GM23338 (cell line): ENCODE measurements at places on chromosomes 11 and 22. TPM values are rescaled to one million over a fixed set of nuclear protein-coding genes. Genes with fewer than 3 reads are reported as not detected.

The F2 gene
- 0.21 TPM in 1 of 2 replicates, not detected in the other for total RNA-seq

The CNGA4 gene
- not detected in 2 replicates for total RNA-seq

The GAB4 gene
- total RNA-seq = 1.5 and 2.7 TPM in 2 replicates

The PRG3 gene
- total RNA-seq = not detected in 2 replicates

The CCDC81 gene
- total RNA-seq = 0.43 and 4.3 TPM in 2 replicates

The LIF gene
- total RNA-seq = 3.6 and 5.9 TPM in 2 replicates

The OR52E8 gene
- 0.21 TPM in 1 of 2 replicates, not detected in the other for total RNA-seq

The OLFML1 gene
- total RNA-seq = not detected in 2 replicates

The ROBO4 gene
- total RNA-seq = not detected in 2 replicates

- no peaks in the 10 kb centered on the region for H3K27me3 ChIP-seq
- H3K27ac ChIP-seq = no peak overlapping the region
- 0 out of 2 replicates have a peak, but pooled peaks cover 5% of the 10 kb centered on the region for H3K4me1 ChIP-seq
- no peak overlapping the region for H3K4me3 ChIP-seq
Observed at GRCh38 chr11:32594272-32594671, 10.6 kb downstream of the EIF3M start.

- peaks cover 37% of the 10 kb centered on the region for H3K4me1 ChIP-seq
- no peak for DNase-seq
- no peaks in the 10 kb centered on the region for H3K27me3 ChIP-seq
- no peak overlapping the region for H3K4me3 ChIP-seq
- no peak overlapping the region for H3K27ac ChIP-seq
Observed at GRCh38 chr11:12810568-12810894, 136.3 kb downstream of the TEAD1 start.

GRCh38 chr11:61066645-61067044, 35.6 kb upstream of the CD5 start:
- no peaks in the 10 kb centered on the region for H3K36me3 ChIP-seq
- no peaks in the 10 kb centered on the region for H3K4me1 ChIP-seq
- H3K4me3 ChIP-seq = no peak overlapping the region
- no peak for DNase-seq

- DNase-seq = peak; percentile 73
- H3K27ac ChIP-seq = no peak within 1 kb of the TSS; the same call in 1 of the 2 replicates
- peak within 1 kb of the TSS; percentile 88 for H3K4me3 ChIP-seq
- H3K36me3 ChIP-seq = no peaks in the 10 kb centered on the region
Observed at GRCh38 chr11:46918083-46918787, at the start of gene LRP4. Gene LRP4, minus strand, starts transcription at chr11:46918550. Its CDS starts 171 bp downstream, at chr11:46918379.

DNA sequence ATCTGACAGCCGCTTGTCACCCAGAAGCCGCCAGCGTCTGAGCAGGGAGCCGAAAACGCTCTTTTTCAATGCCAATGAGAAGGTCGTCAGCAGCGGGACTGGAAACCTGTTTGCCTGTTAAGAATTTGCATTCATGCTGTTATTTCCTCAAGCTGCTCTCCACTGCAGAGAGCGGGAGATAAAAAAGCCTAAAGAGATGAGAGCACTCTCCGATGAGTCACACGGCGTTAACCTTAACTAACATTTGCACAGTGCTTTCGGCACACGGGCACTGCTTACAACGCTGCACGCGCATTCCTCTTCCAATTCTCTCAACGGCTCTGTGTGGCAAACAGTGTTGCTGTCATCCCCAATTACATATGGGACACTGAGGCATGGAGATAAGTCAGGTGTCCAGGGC, 40.0 kb upstream of the RTL6 start:
- H3K27me3 ChIP-seq = no peaks in the 10 kb centered on the region
- no peak for DNase-seq
- H3K4me3 ChIP-seq = no peak overlapping the region

DNA sequence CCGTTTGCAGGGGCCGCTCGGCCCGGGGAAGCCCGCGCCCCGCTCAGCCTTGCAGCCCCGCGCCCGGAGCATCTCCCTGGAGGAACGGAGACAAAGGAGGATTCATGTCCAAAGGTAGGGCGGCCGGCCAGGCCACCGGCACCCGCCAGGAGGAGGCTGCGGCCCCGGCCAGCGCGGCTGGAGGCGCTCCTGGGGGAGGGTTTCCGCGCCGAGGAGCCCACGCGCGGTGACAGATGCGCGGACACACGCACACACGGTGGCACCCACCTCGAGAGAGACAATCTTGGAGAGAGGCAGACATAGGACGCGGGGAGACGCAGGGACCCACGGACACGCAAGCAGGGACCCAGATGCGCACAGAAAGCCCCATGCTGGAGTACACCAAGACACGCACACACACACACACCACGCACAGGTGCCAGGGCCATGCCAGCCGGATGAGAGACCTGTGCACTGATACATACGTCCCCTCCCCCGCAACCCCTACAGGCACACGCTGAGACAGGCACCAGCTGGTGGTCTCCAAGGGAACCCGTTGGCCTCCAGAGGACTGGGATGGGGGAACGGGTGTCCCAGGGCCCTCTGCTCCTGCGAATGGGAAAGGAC, 7.8 kb downstream of the SEPTIN3 start:
- H3K36me3 ChIP-seq = no peaks in the 10 kb centered on the region
- peak overlapping the region; percentile 80 for H3K4me3 ChIP-seq
- peaks cover 15% of the 10 kb centered on the region for H3K4me1 ChIP-seq
- peak; percentile 72 for DNase-seq
- peaks cover 37% of the 10 kb centered on the region for H3K27me3 ChIP-seq

DNA sequence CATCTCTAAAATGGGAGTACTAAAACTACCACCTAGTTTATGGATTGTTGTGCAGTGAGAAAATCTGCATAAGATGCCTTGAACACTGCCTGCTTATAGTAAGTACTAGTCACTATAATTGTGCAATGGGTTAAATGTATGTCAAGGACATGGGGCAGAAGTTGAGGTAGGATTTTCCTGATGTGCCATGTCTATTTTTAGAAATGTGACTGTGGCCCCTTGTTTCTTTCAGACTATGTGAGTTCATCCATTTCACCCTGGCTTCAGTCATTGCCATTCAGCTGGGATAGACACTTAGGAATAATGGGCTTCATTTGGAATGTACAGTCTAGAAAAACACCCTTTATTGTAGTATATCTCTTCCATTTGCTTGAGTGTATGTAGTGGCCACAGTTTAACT, 51.4 kb downstream of the BDNF start:
- H3K4me1 ChIP-seq = peaks cover 24% of the 10 kb centered on the region
- H3K27ac ChIP-seq = no peak overlapping the region
- no peak overlapping the region for H3K4me3 ChIP-seq
- no peaks in the 10 kb centered on the region for H3K36me3 ChIP-seq
- no peak for DNase-seq

- no peaks in the 10 kb centered on the region for H3K36me3 ChIP-seq
- no peak overlapping the region for H3K4me3 ChIP-seq
- no peaks in the 10 kb centered on the region for H3K4me1 ChIP-seq
- no peak overlapping the region for H3K27ac ChIP-seq
- H3K27me3 ChIP-seq = no peaks in the 10 kb centered on the region
- DNase-seq = no peak
Observed at GRCh38 chr11:9951807-9952206, 287.9 kb downstream of the SWAP70 start.

- no peak overlapping the region for H3K4me3 ChIP-seq
- H3K27me3 ChIP-seq = no peaks in the 10 kb centered on the region
- no peak overlapping the region for H3K27ac ChIP-seq
- H3K4me1 ChIP-seq = no peaks in the 10 kb centered on the region; the same call in 1 of the 2 replicates
- DNase-seq = no peak
Observed at GRCh38 chr11:61779666-61780525, 12.5 kb downstream of the TMEM258 start.

DNA sequence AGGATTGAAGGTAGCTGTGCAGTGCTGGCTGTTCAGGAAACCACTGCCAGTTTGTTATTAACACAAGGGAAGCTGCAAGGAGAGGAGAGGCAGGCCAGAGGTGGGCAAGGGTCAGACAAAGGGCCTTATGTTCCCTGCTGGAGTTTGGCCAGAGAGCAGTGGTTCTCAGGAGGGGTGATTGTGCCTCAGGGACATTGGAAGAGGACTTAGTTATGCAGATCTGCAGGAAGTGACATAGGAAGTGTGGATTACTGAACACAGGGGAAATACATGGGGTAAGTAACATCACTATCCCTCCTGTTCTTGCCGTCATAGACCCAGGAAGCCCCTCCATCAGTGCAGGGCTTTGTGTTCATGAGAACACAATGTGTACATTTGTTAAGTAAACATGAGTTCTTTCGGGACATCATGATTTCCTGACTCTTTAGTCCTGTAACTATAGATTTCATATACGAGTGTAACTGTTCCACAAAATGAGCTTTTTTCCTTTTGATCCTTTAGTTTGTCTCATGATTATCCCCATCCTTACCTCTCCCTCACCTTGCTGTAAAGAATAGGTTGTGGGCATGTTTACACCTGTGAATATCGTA, 5.9 kb downstream of the SRRD start:
- no peak overlapping the region for H3K4me3 ChIP-seq
- peaks cover 3% of the 10 kb centered on the region; the same call in 1 of the 2 replicates for H3K4me1 ChIP-seq
- no peaks in the 10 kb centered on the region for H3K27me3 ChIP-seq

DNA sequence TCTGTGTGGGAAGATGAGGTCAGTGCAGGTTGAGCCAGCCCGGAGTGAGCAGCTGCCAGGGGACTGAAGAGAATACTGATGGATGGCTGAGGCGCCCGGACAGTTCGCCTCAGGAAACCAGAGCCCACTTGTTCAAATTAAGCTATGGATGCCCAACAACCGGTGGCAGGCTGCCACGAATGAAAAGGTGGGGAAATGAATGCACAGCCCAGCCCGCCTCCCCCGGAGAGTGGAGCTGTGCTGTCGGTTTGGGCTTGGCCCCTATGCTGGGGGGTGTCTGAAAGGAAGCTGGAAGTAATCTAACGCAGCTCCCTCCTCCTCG, 21.9 kb downstream of the HSPA8 start:
- no peak overlapping the region for H3K4me3 ChIP-seq
- DNase-seq = no peak
- no peaks in the 10 kb centered on the region for H3K27me3 ChIP-seq
- no peaks in the 10 kb centered on the region for H3K4me1 ChIP-seq
- H3K27ac ChIP-seq = no peak overlapping the region

DNA sequence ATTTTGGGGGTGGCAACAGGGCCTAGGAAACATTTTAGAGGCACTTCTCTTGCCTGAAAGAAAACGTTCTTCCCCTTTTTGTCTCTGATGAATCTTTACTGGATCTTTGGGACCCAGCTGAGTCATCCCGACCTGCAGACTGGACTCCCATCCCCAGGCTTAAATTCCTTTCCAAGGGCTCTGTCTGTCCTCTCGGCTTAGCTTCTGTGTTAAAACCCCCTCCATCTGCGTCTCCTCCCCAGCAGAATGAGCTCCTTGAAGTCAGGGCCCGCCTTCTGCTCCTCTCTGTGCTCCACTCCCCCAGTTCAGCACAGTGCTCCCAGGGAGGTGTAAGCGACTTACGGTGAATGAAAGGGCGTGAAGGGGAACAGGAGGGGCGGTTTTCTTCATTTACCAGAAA, 895 bp upstream of the DAGLA start:
- H3K36me3 ChIP-seq = no peaks in the 10 kb centered on the region
- no peaks in the 10 kb centered on the region; the same call in 1 of the 2 replicates for H3K4me1 ChIP-seq
- peaks cover 12% of the 10 kb centered on the region for H3K27me3 ChIP-seq
- DNase-seq = no peak

GRCh38 chr11:131481303-131481702, 110.9 kb downstream of the NTM start:
- no peak for DNase-seq
- H3K27me3 ChIP-seq = no peaks in the 10 kb centered on the region
- no peak overlapping the region for H3K27ac ChIP-seq
- no peaks in the 10 kb centered on the region for H3K36me3 ChIP-seq
- H3K4me1 ChIP-seq = no peaks in the 10 kb centered on the region

GRCh38 chr11:90601261-90601660, 378.4 kb upstream of the CHORDC1 start:
- H3K27ac ChIP-seq = no peak overlapping the region
- no peaks in the 10 kb centered on the region for H3K4me1 ChIP-seq
- no peaks in the 10 kb centered on the region for H3K36me3 ChIP-seq
- no peak overlapping the region for H3K4me3 ChIP-seq
- no peak for DNase-seq
- no peaks in the 10 kb centered on the region for H3K27me3 ChIP-seq

DNA sequence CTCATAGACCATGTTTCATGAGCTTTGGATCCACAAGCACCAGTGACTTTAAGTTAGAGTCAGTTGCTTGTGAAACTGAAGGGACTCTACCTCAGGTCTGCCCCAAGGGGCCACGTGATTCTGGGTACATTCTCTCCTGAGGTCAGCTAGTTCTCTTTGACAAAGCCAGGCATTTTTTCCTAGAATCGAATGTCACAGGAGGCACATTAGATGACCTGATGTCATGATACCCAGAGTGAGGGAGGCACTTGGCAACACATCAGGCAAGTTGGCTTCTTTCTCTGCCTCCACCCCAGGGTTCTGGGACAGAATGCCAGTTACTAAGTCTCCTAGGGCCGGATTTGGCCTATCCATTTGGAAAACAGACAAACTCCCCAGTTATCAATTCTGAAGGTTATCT, 93.0 kb downstream of the APIP start:
- no peak overlapping the region for H3K27ac ChIP-seq
- DNase-seq = no peak
- no peaks in the 10 kb centered on the region for H3K27me3 ChIP-seq

DNA sequence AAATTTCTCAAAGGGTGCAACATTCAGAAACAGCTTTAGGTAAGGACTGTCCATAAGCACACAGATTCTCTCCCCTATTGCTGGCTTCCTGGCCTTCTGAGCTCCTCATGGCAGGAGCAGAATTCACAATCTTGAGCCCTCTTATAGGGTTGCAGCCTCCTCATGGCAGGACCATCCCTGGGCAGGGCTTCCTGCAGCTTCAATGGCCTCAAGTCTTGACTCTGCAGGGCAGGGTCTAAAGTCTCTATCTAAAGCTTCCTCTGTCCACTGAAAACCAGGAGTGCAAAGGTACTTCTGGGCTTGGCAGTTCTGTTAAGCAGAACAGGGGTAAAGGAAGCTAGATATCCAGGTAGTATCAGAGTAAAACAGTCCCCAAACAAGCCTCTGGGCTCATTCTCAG, 28.7 kb downstream of the TUB start:
- peaks cover 12% of the 10 kb centered on the region; the same call in 1 of the 2 replicates for H3K36me3 ChIP-seq
- no peaks in the 10 kb centered on the region for H3K4me1 ChIP-seq
- no peak overlapping the region for H3K4me3 ChIP-seq
- DNase-seq = no peak
- no peaks in the 10 kb centered on the region for H3K27me3 ChIP-seq

GRCh38 chr11:45546366-45546765, 119.1 kb downstream of the CHST1 start:
- DNase-seq = no peak
- no peaks in the 10 kb centered on the region for H3K4me1 ChIP-seq
- no peaks in the 10 kb centered on the region for H3K36me3 ChIP-seq
- H3K4me3 ChIP-seq = no peak overlapping the region
- H3K27ac ChIP-seq = no peak overlapping the region
- no peaks in the 10 kb centered on the region for H3K27me3 ChIP-seq
